ENCODE measurements at places on chromosomes 2 and 18.

DNA sequence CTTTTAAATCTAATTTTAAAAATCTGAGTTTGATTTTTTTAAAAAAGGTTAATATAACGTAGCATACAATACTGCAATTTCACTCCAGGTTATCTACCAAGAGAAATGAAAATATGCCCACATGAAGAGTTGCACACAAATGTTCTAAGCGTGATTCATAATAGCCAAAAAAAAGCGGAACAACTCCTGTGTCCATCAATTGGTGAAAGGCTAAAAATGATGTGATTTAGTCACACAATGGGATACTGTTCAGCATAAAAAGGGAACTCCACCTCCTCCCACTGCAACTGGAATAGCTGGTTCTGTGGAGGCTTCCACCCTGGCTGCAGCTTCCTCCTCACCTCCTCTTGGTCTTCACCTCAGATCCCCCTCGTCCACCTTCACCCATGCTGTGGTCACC is 132.8 kb downstream of the PIK3C3 start:
- no peak for DNase-seq

DNA sequence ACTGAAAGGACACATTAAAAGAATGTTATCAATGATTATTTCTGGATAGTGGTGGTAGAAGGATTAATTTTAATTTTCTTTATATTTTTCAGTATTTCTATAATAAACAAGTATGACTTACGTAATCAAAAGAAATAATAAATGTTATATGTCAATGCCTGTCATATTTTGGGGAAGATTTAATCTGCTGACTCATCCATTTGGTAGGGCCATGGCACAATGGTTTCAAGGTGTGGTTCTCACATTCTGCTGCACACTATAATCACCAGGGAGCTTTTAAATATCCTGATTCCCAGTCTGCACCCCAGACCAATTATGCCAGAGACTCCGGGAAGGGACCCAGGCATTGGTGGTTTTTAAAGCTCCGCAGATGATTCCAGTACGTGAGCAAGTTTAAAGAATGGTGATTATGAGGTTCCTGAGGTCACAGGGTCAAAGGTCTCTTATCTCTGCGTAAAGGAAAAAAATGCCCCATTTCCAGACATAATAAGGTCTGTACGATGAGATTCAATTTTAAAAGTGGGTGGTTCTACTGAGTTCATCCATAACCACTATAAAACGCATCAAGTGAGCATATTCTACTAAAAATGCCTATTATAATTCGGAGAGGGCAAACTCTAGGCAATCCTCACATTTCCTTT is 27.2 kb downstream of the WIPF1 start:
- no peak for DNase-seq

GRCh38 chr2:182447863-182448262 is 21.0 kb upstream of the PDE1A start:
- no peak for DNase-seq

DNA sequence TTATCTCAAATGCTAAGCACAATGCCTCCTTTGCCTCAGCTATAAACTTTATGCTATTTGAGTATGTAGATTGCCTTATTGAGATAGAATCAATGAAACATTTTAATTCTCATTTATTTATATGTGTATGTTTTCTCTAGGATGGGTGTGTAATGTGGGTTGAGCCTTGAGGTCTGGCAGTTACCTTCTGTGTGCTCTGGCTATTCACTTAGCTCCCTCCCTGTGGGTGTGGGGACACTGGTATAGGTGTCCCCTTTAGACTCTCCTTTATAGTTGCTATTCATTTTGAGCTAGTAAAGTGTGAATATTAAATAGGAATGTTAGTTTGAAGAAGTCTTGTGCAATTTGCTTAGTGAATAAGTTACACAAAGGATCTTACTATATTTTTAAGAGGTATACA is 1.8 kb downstream of the SLC9A4 start:
- no peak for DNase-seq

- no peak for DNase-seq
Measured at GRCh38 chr2:121686218-121686617, 37.0 kb upstream of the CLASP1 start.

GRCh38 chr2:28445448-28446258 is 50.2 kb upstream of the PLB1 start:
- no peak for DNase-seq

GRCh38 chr2:37417321-37417720 is 72.9 kb downstream of the QPCT start:
- DNase-seq: no peak

DNA sequence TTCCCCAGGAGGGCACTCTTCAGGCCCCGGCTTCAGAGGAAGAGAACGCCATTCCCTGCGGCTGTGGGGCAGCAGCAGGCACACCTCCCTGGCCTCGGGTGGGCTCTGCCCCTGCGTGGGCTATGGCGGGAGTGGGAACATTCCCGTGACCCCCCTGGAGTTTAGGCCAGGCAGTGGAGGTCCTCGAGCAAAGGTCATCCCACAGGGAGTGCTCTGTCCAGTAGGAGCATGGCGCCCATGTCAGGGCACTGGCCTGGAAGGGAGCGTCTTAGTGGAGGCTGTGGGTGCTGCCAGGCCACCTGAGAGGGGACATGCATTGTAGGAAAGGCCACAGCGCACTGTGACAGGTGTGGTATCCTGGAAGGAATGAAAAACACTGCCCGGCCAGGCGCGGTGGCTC is 9.2 kb upstream of the NFATC1 start:
- no peak for DNase-seq

GRCh38 chr2:234671716-234672115 is 174.8 kb upstream of the ARL4C start:
- DNase-seq: peak; percentile 22

- DNase-seq: no peak
Measured at GRCh38 chr2:50787636-50788035, 244.3 kb downstream of the NRXN1 start.

GRCh38 chr18:48792141-48792540 is 158.6 kb downstream of the SMAD7 start:
- DNase-seq: no peak

GRCh38 chr2:75064691-75065396 is 106.4 kb downstream of the POLE4 start:
- peak; percentile 35 for DNase-seq

DNA sequence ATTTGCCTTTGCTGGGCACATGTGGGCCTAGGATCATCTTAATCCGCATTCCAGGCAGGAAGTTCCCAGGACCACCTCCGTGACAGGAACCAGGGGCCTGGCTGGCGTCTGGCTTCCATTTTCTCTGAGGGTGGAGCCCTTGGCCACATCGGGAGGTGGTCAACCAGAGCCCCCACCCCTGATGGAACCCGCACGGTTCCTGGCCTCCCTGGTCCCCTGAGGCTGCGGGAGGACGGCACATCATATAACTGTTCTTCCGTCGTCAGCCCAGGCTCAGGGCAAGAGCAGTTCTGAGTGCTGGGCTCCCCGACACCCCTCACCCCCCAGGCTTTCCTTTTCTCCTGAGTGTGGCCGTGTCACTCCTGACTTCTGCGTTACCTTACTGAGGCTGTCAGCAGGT is 13.5 kb downstream of the ESPNL start:
- DNase-seq: no peak

- DNase-seq: no peak
Measured at GRCh38 chr2:47334356-47335136, 68.4 kb upstream of the MSH2 start.

DNA sequence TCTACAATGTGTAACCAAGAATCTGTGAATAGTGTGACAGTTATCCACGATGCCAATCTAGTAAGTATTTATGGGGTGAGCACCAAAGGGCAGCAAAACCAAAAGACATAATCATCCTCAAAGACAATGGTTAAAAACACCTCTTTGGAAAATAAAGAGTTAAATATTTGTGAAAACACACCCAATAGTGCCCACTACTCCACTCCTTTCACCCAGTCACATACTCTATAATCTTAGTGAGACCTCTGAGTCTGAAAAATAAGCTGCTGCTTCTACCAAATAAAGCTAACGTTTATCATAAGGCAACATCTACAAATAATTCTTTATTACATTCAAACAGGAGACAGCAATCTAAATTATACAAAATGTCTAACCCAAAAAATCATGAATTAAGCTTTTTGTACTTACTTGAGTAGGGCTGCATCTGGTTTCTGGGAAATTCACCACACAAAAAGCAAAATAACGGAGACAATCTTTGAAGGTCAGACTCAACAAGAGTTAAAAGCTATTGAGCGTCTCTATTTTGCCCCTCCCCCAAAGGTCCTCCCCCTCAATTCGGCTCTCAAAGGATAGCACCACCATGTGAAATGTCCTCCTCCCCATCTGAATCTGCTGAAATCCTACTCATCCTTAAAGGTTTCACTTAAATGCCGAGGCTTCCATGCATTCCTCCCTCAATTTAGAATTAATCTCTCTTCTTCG is 2.0 kb downstream of the RAPH1 start:
- no peak for DNase-seq

DNA sequence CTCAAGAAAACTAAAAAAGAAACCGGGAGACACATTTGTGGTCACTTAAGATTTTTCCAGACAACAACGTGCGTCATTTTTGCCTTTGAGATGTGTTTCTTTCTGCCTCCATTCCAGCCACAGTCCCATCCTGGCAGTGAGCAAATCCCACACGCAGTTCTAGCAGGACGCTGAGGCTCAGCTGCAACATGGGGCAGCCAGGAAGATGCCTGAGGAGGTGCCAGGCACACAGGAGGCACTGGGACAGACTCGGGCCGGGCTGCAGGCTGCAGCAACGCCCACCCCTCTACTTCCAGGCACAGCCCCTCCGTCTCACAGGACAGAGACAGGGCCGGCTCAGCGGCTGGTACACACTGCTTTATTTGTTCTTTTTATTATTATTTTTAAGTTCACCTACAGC is 13.1 kb downstream of the KLF11 start:
- no peak for DNase-seq

DNA sequence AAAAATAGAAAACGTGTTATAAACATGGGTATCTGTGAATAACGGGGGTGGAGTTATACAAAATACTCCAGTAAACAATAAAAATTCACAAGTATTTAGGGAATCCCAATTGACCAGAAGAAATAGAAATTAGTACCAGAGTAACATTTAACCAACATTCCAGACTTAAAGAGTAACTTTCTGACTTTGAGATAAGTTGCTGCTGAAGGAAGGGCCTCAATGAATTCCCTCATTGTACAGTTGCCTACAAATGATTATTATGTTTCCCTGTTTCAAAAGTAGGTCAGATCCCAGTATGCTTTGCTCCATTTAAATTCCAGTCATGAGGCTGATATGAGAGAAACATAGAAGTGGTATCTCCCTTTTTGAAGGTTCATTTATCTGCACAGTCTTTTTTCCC is 88.3 kb upstream of the KCNH7 start:
- no peak for DNase-seq

GRCh38 chr2:28163028-28163427 is 229.6 kb upstream of the FOSL2 start:
- no peak for DNase-seq

DNA sequence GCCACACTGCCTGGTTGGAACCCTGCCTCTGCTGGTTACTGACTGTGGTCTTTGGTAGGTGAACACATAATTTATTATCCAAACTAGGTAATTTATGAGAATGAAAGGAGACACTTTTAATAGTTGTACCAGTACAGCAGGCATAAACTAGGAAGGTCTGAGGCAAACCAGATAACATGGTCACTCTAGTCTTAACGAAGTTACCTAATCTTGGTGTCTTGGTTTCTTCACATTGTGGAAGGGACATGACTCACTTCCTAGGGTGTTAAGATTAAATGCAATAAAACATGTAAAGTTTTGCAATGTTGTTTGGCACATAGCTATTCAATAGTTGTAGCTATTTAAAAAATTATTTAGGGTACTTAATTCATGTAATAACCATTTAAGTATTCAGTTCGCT is 23.3 kb downstream of the SPTBN1 start:
- no peak for DNase-seq

DNA sequence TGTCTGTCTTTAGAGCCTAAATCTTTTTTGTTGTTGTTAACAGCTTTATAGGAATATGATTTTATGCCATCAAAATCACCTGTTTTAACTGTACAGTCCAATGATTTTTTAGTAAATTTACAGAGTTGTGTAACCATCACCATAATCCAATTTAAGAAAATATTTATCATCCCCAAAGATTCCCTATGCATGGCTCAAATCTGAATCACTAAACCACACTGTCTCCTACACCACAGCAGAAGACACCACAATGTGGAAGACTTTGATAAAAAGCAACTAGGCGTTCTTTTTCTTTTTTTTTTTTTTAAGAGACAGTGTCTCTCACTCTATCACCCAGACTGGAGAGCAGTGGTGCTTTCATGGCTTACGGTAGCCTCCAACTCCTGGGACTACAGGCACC is 99.6 kb downstream of the TXNL1 start:
- DNase-seq: peak; percentile 5

Measured in Jurkat, Clone E6-1 (cell line).